Fibroblast of the aortic adventitia (primary cell): ENCODE measurements at places on chromosomes 5 and 9.

- DNase-seq, result no peak
These were observed 37.9 kb downstream of the ZFR start for GRCh38 chr5:32406650-32407049.

DNA sequence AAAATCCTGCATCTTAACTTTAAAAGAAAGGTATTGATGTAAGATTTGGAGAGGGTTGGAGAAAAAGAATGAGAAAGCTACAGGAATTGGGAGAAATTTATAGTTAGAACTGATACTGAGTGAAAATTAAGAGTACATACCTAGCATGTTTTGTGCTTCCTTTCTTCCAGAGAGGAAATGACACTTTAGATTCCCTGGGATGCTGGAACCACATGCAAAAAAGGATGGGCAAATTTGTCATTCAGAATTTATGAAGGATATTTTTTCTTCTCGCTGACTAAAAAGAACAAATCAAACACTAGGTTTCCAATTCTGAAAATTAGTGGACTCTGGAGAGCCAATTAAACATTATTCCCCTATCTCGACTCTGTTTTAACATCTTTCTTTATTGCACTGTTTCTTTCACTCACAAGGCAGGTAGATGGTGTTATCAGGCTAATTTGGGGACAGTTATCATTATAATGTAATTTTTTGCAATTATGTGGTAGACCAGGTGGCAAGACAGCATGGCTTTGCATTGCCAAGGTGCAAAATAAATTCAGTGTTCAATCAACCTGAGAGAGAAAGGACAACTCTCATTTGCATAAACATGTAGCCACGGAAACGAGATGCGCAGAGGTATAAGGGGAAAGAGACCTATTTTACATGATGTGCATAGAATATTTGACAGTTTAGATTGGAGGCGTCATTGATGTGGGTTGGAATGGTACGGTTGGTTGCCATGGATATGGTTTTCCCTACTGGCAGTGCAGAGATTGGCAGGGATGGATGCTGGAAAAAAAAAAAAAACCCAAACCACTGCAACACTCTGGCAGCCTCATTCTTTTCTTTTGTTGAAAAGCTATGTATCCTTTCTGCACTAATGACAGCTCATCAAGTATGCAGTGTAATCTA, 320.4 kb upstream of the CCNH start:
- DNase-seq, result no peak

GRCh38 chr5:9615331-9615730, 14.8 kb downstream of the TAS2R1 start:
- no peak for DNase-seq

- no peak for DNase-seq
These were observed 303.0 kb upstream of the MSX2 start for GRCh38 chr5:174421408-174421805.

DNA sequence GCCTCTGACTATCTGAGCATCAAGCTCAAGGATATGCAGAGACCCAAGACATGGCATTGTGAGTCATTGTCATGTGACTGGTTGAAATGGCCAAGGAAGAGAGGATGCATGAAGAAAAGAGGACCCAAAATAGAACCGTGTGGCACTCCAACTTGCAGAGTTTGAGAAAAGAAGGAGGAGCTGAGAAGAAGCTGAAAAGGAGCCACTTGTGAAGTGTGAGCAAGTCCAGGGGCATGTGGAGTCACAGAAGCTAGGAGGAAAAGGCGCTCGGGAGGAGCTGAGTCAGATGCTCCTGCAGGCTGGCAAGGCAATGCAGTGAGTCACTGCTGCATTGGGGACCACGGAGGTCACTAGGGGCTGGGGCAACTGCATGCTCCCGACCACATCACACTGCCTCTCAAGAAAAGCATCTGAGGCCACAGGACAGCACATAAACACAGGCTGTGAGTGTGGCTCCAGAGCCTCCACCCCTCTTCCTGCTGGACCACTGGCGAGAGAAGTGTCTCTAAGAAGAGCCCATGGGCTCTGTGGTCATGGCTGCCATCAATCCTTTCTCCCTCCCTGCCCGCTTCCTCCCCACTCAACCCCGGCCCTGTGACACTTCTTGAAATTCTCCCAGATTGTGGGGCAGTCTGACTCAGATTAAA, 197.6 kb downstream of the DRD1 start:
- DNase-seq, result peak; percentile 85

DNA sequence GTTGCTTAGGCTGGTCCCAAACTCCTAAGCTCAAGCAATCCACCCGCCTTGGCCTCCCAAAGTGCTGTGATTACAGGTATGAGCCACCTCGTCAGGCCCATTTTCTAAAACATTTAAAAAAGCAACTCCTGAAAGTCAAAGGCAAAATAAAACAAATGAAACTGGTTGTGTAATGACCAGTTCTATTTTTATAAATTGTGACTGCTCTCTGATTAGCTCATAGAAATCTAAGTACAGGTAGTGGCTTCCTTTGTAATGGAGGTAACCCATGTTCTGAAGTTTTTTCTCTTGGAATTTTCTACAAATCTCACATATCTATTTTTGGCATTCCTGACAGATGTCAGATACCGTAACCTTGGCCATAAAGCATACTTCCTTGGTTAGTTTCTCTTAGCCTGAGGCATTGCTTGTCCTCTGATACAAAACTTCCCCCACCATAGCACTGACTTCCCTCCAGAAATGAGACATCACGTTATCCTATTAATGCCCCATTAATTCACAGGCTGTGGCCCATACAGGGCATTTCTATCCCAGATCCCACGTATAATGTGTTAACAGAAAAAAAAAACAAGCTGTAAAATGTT, 14.1 kb upstream of the AK3 start:
- DNase-seq, result no peak

DNA sequence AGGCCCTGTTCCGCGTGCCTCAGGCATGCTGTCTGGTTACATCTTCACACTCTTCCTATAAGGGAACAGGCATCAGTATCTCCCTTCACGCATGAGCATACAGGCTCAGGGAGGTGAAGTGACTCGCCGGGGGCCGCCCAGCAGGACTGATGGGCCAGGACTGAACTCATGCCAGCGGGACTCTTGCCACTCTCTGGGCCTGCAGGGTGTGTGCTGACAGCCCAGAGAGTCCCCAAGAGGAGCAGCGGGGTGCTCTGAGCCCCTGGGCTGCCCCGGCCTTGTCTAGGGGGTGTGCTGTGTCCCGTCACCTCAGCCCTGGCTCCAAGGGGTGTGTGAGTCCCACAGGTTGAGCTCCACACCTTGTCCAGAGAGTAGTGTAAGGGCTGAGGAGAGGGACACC, 9.9 kb downstream of the KCNT1 start:
- DNase-seq, result no peak

DNA sequence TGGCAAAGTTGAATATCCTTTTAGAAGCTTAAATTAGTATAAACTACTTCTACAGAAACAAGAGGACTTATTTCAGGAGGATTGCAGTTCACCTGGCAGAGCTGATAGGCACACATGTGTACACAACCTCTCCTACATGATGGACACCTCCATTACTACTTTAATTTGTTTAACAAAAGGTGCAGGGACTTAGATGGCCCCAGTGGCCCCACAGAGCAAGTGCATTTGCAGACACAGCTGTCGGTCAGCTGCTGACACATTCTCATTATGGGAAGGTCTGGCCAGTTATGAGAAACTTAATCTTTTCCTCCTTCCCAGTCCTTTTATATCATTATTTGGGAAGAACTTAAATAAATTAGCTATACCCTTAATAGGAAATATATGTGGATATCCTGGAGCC, 28.3 kb downstream of the TDRD7 start:
- DNase-seq, result no peak

GRCh38 chr5:96070622-96071225, 109.1 kb upstream of the ELL2 start:
- no peak for DNase-seq

- DNase-seq, result no peak
These were observed 35.9 kb downstream of the KIF2A start for GRCh38 chr5:62341783-62342475.

DNA sequence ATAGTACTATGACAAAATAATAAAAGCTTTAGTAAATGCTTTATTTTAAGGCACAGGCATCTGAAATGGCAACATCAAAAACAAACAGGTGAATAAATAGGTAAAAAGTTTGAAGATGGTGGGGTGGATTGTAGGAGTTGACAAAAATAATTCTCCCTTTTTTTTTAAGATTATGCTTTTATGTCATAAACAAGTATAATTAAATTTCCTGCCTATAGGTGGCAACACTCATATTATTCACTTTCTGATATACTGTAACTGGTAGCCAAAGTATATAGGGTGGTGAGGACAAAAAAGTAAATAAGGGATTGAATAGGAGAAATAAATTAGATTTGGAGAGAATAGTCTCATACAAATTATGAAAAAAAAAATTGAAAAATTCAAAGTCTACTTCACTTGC, 120.0 kb upstream of the ACOT12 start:
- peak; percentile 19 for DNase-seq

DNA sequence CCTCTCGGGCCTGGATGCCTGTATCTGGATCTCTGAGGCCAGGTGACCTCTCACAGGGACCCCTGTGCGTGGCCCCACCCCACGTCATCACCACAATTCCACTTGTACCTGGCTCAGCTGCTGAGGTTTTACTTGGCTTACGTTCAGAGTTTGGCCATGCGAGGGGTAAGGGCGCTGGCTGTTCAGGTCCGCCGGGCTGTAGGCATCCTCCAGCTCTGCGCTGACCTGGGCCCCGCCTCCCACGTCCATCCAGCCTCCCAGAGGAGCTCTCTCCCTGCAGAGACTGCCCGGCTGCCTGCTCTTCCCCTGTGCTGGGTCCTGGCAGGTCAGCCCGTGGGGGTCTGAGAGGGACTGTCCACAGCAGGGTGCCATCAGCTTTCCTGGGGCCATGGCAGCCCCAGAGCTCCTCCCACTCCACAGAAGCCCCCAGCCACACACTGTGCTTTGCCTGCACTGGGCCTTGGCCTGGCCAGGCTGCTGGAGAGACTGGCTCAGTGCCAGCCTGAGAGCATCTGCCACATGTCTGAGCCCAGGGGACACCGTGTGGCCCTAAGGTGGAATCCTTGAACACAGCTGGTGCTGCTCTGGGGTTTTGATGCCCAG, 43.6 kb downstream of the SLC6A3 start:
- no peak for DNase-seq

DNA sequence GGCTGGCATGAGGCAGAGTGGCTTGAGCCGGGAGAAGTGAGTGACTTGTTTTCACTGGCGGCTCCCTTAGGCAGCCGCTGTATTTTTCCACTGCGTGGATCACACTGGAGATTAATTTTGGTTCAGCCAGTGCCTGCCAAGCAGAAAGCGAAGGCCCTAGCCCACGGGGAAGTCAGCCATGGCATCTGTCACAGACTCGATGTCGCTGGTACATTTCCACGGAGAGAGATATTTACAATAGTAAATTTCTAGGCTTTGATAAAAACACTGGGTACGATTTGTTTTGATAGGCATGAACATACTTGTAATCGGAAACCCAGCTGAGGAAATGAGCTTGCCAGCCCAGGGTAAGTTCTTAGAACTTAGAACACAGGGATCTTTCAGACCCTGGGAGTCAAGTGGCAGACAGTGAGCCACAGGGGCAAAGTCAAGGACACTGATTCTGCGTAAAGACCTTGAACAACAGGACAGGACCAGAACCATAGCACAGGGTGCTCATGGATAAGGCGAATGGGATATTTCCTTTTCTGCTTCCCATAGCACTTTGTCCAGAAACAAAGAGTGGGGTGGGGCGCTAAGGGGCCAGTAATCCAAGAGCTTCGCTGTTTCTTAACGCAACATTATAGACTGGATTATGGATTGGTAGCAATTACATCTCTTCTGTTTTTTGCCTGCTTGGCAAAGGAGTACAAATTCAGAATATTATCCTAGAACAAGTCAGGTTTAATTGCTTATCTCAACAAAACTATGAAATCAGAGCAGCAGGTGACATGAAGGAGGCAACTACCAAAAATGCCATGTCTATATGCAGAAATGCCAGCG, 4.5 kb downstream of the DUSP1 start:
- DNase-seq, result peak; percentile 84

GRCh38 chr5:52468976-52469375, 318.7 kb upstream of the ITGA1 start:
- no peak for DNase-seq

DNA sequence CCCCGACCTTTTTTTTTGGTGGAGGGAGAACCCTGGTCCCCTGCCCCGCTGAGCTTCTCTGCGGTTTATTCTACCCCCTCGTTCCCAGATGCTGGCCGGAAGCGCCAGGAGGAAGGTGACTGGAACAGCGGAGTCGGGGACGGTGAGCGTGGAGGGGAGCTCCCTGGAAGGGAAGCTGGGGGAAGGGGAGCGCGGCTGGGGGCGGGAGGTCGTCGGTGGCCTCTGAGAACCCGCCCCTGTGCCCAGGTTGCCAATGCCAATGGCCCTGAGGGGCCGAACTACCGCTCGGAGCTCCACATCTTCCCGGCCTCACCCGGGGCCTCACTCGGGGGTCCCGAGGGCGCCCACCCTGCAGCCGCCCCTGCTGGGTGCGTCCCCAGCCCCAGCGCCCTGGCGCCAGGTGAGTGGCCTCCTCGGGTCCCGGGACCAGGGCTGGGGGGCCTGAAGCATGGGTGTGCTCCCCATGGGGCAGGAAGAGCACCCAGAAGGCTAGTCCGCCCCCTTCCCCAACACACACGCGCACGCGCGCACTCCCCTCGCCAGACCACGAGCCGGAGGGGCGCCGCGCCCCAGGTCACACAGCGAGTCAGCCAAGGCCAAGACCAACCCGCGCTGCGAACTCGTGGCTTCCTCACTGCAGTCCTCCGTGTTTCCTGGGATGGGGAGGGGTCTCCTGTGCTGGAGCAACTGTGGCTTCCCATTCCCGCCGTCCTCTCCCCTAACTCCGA, 10.6 kb downstream of the MYOZ3 start:
- DNase-seq, result no peak

DNA sequence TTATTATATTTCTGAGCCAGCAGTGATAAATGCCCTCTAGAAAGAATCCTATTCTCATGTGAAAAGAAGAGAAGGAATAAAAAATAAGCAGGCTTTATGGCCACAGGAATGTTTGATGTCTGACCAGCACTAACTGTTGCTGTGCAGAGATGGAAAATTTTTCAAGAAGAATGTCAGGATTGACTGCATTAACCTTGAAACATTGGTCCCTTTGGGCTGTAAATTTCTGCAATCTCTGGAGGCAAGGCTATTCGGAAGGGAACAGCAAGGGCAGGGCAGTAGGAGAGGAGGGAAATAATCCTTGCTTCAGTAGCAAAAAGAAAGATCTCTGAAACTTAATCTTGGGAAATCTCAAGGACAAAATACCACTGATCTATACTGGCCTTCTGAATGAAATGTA, 415.2 kb downstream of the DNAH5 start:
- DNase-seq, result no peak

- DNase-seq, result no peak
These were observed 2.0 kb upstream of the F2RL2 start for GRCh38 chr5:76625087-76625815.

- DNase-seq, result no peak
These were observed 9.5 kb upstream of the IL3 start for GRCh38 chr5:132050661-132051552.

DNA sequence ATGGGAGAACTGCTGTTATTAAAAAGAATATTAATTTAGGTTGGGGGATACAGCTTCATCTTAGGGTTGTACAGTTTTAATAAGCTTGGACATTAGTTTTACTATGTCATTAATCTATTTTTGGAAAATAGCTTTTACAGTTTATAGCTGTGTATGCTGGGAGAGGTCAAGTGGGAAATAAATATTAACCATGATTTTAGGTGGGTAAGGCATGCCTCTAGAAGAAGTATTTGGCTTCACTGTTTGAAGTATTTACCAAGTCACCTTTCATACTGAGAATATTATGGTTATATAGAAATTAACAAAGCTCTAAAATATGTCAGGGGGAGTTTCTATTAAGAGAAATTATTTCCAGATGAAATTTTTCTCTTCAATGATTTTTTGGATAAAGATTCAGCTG, 5.2 kb downstream of the C5orf22 start:
- DNase-seq, result no peak

GRCh38 chr9:69773258-69773657, 13.4 kb upstream of the PTAR1 start:
- no peak for DNase-seq

- peak; percentile 57 for DNase-seq
These were observed 791.9 kb upstream of the CDH6 start for GRCh38 chr5:30401479-30402058.
